ENCODE measurements at places on chromosomes 7 and 10. TPM values are rescaled to one million over a fixed set of nuclear protein-coding genes. Genes with fewer than 3 reads are reported as not detected.

HOXA5 gene
- polyA plus RNA-seq = not detected

GPRIN2 gene
- polyA plus RNA-seq = not detected

DNA sequence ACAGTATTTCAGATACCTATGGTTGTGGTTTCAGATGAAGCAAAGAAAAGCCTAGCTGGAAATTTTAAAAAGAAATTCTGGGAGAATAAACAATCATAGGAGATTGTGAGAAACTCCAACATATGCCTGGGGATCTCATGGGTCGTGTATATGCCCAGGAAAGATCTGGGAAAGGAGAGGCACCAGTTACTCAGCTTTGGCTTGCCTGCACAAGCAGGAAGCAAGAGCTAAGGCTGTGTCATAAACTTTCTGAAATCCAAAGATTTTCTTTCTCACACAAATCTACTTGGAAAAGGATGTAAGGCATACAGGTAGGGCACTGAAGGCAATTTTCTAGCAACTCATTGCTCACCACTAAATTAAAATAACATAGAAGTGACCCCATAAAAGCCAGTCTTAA, 373.6 kb downstream of the CDC14C start:
- DNase-seq = no peak

DNA sequence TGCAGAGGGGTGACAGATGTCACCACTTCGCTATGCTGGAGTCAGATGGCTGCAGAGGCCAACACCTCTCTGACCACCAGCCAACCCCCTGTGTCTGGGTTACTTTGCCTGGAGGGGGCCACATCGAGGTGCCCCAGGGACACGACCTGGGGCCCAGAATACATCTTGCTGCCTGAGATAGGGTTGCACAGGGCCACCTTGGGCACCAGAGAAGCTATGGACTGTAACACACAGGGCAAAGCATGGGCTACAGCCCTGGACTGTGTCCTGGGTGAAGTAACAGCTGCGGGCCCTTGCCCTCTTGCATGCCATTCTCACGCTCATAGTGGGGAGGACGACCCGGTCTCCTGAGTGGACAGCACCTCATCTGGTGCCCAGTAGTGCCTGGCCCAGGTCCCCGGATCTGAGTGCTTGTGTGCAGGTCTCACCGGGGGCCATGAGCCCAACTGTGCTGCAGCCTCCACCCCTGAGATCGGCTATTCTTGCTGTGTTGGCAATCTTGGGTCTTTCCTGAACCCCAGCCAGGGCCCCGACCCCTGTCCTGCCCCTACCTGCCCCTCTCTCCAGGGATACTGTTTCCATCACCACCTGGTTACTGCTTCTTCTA, 115.2 kb upstream of the GDF10 start:
- no peak for DNase-seq

DNA sequence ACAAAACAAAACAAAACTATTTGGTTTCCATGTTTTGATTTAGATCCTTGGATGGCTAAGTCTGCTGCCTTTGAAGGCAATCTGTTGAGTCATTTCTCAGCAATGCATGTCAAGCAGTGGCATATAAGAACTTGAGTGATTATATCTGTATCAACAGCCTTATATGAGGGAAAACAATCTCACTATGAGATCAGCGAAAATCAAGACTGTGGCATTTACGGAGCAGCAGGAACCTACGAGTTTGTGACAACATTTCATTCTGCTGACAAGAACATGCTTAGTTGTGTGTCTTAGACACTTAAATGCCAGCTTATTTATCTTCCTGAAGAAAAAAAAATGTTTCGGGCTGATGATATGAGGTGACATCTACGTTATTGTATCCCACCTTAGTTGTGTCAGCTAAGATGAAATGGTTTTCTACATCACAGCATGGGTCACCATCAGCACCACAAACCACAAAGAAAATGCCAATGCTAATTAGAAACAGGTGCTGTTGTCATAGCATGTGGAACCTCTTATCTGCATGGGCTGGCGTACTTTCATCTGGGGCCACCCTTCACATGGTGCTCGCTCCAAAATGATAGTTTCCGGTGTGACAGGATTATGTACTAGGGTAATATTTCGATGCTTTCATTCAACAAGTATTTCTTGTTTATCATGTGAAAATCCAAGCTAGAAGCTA, 1085.5 kb downstream of the SORCS1 start:
- no peak for DNase-seq

GRCh38 chr10:14555807-14556206, 218.9 kb downstream of the FAM107B start:
- no peak for DNase-seq

GRCh38 chr10:70748305-70748704, 36.9 kb downstream of the TBATA start:
- DNase-seq = no peak

- no peak for DNase-seq
Observed at GRCh38 chr10:6811153-6811552, 231.1 kb upstream of the PRKCQ start.

DNA sequence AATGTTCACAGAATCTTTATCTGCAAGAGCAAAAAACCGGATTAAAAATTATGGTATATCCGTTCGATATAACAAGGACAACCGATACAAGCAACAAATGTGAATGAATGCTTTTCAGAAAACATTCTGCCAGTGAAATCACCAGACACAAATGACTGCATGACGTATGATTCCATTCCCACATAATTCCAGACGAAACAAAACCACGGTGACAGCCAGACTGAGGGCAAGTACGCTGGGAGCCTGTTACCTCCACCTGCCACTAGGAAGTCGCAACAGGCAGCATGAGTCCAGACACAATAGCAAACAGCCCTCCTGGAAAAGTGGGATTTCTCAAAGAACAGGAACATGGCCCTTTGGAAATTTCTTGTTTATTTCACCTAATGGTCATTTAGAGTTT, 41.7 kb downstream of the MAD1L1 start:
- no peak for DNase-seq

All from naive thymus-derived CD8-positive, alpha-beta T cell (primary cell).